ENCODE measurements at places on chromosomes 7 and 10. TPM values are rescaled to one million over a fixed set of nuclear protein-coding genes. Genes with fewer than 3 reads are reported as not detected.

DNA sequence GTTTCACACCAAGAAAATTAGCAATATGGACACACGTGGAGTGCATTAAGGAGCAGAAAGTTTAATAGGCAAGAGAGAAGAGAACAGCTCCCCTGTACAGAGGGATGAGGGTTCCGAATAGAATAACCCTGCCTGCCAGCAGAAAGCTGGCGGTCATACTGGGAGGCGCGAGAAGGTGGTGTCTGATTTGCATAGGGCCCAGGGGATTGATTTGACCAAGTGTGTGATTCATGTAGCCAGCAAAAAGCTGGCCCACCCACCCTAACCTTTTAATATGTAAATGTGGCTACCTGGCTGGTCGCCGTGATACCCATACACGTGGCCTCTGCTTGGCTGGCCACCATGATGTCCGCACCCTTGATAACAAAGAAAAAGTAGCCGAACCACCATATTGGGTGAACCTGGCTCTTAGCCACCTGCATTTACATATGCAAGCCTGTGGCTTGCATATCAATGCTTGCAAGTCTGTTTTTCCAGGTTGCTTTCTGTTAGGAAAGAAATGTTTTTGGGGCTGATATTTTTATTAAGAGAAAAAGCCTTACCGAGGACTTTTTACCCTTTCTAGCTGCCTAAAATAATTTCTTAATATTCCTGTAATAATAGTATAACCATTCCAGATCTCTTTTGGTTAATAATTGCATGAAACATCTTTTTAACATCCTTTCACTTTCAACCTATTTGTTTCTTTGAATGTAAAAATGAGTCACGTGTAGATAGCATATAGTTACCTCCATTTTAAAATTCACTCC lies 20.5 kb upstream of the VWDE start:
- H3K27ac ChIP-seq, result no peak overlapping the region
- DNase-seq, result no peak
- H3K36me3 ChIP-seq, result peaks cover 7% of the 10 kb centered on the region
- no peak overlapping the region for H3K4me3 ChIP-seq
- H3K4me1 ChIP-seq, result peaks cover 20% of the 10 kb centered on the region

- H3K4me3 ChIP-seq, result no peak overlapping the region
- H3K27ac ChIP-seq, result no peak overlapping the region
- H3K36me3 ChIP-seq, result no peaks in the 10 kb centered on the region
- DNase-seq, result no peak
- no peaks in the 10 kb centered on the region for H3K27me3 ChIP-seq
These were observed 69.0 kb downstream of the VIPR2 start for GRCh38 chr7:159075563-159076238.

- H3K27ac ChIP-seq, result peak overlapping the region; percentile 30
- DNase-seq, result no peak
- peaks cover 57% of the 10 kb centered on the region for H3K4me1 ChIP-seq
- H3K27me3 ChIP-seq, result peaks cover 17% of the 10 kb centered on the region
These were observed 10.7 kb downstream of the LDB1 start for GRCh38 chr10:102109166-102110116.

DBF4 gene
- 19.6 TPM for total RNA-seq

- H3K4me3 ChIP-seq, result no peak overlapping the region
- DNase-seq, result no peak
- no peaks in the 10 kb centered on the region for H3K4me1 ChIP-seq
- H3K36me3 ChIP-seq, result no peaks in the 10 kb centered on the region
- H3K27ac ChIP-seq, result no peak overlapping the region
These were observed 359.6 kb downstream of the ARL4A start for GRCh38 chr7:13047061-13047460.

DNA sequence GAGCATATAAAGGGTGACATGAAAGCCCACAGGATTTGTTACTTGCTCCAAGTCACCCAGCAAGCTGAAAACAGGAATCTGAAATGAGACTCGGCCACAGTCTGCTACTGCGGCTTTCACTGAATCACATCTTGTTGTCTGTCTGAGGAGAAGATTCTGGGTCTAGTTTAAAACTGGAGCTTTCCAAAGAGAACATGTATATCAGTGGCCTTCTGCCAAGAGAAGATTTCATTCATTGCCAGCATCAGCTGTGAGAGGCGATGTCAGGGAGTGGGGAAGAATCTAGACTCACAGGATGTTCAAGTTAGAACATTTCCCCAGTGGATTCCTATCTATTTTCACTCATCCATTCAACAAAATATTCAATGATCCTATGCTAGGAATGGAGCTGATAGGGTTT lies 122.8 kb downstream of the GALNT17 start:
- no peak overlapping the region for H3K4me3 ChIP-seq
- H3K27me3 ChIP-seq, result no peaks in the 10 kb centered on the region
- no peak overlapping the region for H3K27ac ChIP-seq
- H3K4me1 ChIP-seq, result no peaks in the 10 kb centered on the region
- DNase-seq, result no peak

GIMAP1 gene
- 3.6 TPM for total RNA-seq
